Muscle of arm (tissue), 14 donors: ENCODE measurements at places on chromosomes 3 and 15. TPM values are rescaled to one million over a fixed set of nuclear protein-coding genes. Genes with fewer than 3 reads are reported as not detected.

CHCHD4 gene
- 15.8 TPM for polyA plus RNA-seq

EOMES gene
- 0.34 TPM for polyA plus RNA-seq

SPINK8 gene
- not detected for polyA plus RNA-seq

FAM3D gene
- polyA plus RNA-seq: 4.8 TPM

MYL3 gene
- polyA plus RNA-seq: 694 TPM

EXD1 gene
- not detected for polyA plus RNA-seq

KIF7 gene
- 6.3 TPM for polyA plus RNA-seq

A4GNT gene
- polyA plus RNA-seq: not detected

SEMA5B gene
- polyA plus RNA-seq: 24.8 TPM

DENND6A gene
- polyA plus RNA-seq: 34.5 TPM

RASL12 gene
- polyA plus RNA-seq: 11.6 TPM

MORC1 gene
- not detected for polyA plus RNA-seq

C3orf33 gene
- polyA plus RNA-seq: 5.4 TPM

CLDN16 gene
- polyA plus RNA-seq: 0.36 TPM

CMTM8 gene
- polyA plus RNA-seq: 2.5 TPM

CADPS gene
- 5.1 TPM for polyA plus RNA-seq

SELENOS gene
- not detected for polyA plus RNA-seq

GOLGA8H gene
- polyA plus RNA-seq: 0.78 TPM

EHHADH gene
- 3.3 TPM for polyA plus RNA-seq

TXNRD3 gene
- polyA plus RNA-seq: 10.1 TPM

GAP43 gene
- polyA plus RNA-seq: 2.3 TPM

GDPGP1 gene
- 2.7 TPM for polyA plus RNA-seq

HGD gene
- polyA plus RNA-seq: 0.21 TPM

RTP3 gene
- polyA plus RNA-seq: not detected

GLDN gene
- 0.90 TPM for polyA plus RNA-seq

KBTBD13 gene
- 1.1 TPM for polyA plus RNA-seq

RAB43 gene
- 5.6 TPM for polyA plus RNA-seq

MAP1A gene
- polyA plus RNA-seq: 41.6 TPM

ITGB5 gene
- polyA plus RNA-seq: 18.8 TPM

TMEM207 gene
- not detected for polyA plus RNA-seq

GP5 gene
- not detected for polyA plus RNA-seq

RPLP1 gene
- 3,159 TPM for polyA plus RNA-seq

RETNLB gene
- not detected for polyA plus RNA-seq

ZPLD1 gene
- polyA plus RNA-seq: not detected

PYGO1 gene
- not detected for polyA plus RNA-seq

KLHL40 gene
- polyA plus RNA-seq: 82.3 TPM

CIDEC gene
- polyA plus RNA-seq: not detected

CD86 gene
- polyA plus RNA-seq: 2.7 TPM

ABTB1 gene
- polyA plus RNA-seq: 12.8 TPM

IREB2 gene
- polyA plus RNA-seq: 54.8 TPM

CYP1A2 gene
- polyA plus RNA-seq: 0.21 TPM

PLEKHO2 gene
- 21.1 TPM for polyA plus RNA-seq

MNS1 gene
- 5.4 TPM for polyA plus RNA-seq

MESP1 gene
- polyA plus RNA-seq: 1.4 TPM

IGSF11 gene
- 1.9 TPM for polyA plus RNA-seq

FAM107A gene
- 0.89 TPM for polyA plus RNA-seq

DLG1 gene
- polyA plus RNA-seq: 42.6 TPM

NMB gene
- polyA plus RNA-seq: 1.4 TPM

TMEM212 gene
- 0.14 TPM for polyA plus RNA-seq

CLDN18 gene
- polyA plus RNA-seq: 0.35 TPM

RBPMS2 gene
- not detected for polyA plus RNA-seq

CNTN6 gene
- polyA plus RNA-seq: 1.6 TPM
